ENCODE measurements at places on chromosomes 6 and 20.

GRCh38 chr6:4806337-4806725 lies 30.1 kb downstream of the CDYL start:
- no peak for DNase-seq

GRCh38 chr20:18567739-18568091 lies 483 bp downstream of the SMIM26 start:
- DNase-seq = no peak

GRCh38 chr20:40958598-40958997 lies 70.0 kb upstream of the TOP1 start:
- DNase-seq = no peak

- no peak for DNase-seq
These were observed 3.1 kb upstream of the CLDN20 start for GRCh38 chr6:155260686-155261085.

DNA sequence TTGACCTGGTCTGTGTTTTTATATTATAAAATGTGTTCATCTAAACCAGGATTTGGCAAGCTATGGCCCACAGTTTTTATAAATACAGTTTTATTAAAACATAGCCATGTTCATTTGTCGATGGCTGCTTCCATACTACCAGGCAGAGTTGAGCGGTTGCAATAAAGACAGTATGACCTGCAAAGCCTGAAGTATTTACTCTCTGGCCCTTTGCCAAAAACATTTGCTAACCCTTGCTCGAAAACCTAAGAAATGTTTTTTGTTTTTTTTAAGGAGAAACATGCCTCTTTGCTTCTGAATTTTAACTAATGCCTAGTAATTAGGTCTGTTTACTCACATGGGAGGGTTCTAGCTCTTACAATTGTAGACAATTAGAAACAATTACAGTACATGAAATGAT lies 67.4 kb upstream of the SMIM28 start:
- DNase-seq = no peak

GRCh38 chr6:105881608-105882007 lies 204.5 kb upstream of the PRDM1 start:
- DNase-seq = no peak

DNA sequence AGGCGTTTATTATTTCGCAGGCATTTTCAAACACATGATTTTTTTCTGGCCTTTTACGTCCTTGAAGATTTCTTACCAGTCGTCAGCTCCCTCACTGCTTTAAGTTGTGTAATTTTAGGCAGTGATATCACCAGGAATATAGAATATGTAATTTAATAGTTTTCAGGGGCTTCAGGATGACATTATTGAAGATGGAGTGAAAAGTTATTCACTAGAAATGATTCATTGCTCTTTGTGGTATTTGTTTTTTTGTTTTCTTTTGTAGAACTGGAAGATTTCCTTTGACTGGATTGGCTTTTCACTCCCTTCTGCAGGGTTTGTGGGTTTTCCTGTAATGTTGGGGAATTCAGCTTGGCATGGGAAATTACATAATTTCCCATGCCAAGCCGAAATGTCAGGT lies 2.0 kb downstream of the LRRC1 start:
- no peak for DNase-seq

GRCh38 chr6:34059914-34060313 lies 86.0 kb downstream of the GRM4 start:
- DNase-seq = no peak

- peak; percentile 80 for DNase-seq
These were observed 88.5 kb downstream of the LY86 start for GRCh38 chr6:6676910-6677441.

DNA sequence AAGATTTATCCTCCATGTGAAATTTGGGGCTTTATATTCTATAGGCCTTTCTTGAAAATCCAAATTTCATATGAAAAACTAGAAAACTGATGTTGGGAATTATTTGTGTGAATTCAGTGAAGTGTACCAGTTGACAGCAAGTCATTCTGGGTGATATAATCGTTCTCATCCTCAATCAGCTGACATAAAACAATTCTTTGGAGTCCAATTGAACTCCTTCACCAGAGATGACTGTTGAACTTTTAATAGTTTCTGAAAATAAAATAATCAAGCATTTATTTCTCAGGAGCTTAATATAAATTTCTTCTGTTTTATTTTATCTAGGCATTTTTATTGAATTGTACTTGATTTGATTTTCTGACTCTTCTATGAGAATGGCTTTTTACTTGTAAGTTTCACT lies 92.6 kb downstream of the ADGRB3 start:
- no peak for DNase-seq

- no peak for DNase-seq
These were observed 42.0 kb upstream of the HIVEP1 start for GRCh38 chr6:11970114-11970513.

GRCh38 chr20:2820084-2820895 lies 4.1 kb downstream of the TMEM239 start:
- no peak for DNase-seq

- DNase-seq = no peak
These were observed 5.1 kb downstream of the RCAN2 start for GRCh38 chr6:46486181-46486580.

DNA sequence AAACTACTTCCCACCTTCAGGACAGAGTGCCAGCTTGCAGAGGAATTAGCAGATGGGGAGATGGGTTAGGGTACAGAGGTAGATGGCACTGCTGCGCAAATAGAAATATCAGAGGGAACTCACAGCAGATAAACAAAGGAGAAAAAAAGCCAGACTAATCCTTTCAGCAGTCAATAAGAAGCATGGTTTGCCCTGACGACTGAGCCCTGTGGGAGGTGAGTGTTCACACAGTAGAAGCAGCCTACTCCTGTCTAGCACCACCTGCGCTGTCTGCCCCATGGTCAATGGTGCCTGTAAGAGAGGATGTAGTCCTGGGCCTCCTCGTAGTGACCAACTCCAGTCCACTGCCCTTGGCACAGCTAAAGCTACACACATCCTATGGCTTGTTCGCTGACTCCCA lies 174.1 kb downstream of the IBTK start:
- peak; percentile 19 for DNase-seq

- DNase-seq = peak; percentile 53
These were observed 69.6 kb upstream of the SMIM28 start for GRCh38 chr6:138307816-138308730.

DNA sequence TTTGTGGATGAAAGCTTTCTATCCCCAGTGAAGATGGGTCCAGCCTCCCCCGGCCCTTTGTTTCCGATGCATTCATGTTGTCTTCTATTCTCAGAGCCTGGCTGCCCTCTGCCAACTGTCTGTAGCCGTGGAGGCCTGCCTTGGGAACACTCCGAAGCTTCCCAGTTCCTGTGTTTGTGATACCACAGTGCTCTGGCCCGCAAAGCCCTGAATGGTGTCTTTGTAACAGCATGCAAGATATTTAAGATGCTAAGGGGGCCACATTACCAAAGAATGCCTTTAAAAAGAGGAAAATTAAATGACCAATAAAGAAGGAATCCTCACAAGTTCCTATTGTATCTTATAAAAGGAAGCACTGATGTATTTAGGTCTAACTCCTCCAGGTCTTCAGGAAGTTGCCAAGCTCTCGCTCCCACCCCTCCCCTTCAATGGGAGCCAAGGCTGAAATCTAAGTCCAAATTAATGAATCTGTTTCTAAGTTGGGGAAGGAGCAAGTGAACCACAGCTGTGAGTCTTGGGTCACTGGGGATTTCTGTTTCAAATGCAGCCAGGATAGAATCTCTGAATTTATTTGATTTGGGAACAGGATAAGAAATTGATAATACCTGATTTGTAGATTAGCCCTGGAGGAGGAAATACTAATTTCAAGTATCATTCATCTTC lies 596.1 kb downstream of the QKI start:
- no peak for DNase-seq

GRCh38 chr6:71707059-71707458 lies 179.3 kb upstream of the RIMS1 start:
- DNase-seq = no peak
